Activated naive CD8-positive, alpha-beta T cell treated with anti-CD3 and anti-CD28 coated beads, Interleukin-2, amount 10 ng/mL, durations not matched to agents 7 days and 5 days (primary cell): ENCODE measurements at places on chromosomes 1 and 21. TPM values are rescaled to one million over a fixed set of nuclear protein-coding genes. Genes with fewer than 3 reads are reported as not detected.

The PODN gene
- total RNA-seq: not detected

- no peak overlapping the region for H3K4me3 ChIP-seq
- H3K36me3 ChIP-seq: no peaks in the 10 kb centered on the region
- no peaks in the 10 kb centered on the region for H3K27me3 ChIP-seq
- DNase-seq: no peak
Observed at GRCh38 chr1:49364676-49365075, 588.0 kb upstream of the BEND5 start.

DNA sequence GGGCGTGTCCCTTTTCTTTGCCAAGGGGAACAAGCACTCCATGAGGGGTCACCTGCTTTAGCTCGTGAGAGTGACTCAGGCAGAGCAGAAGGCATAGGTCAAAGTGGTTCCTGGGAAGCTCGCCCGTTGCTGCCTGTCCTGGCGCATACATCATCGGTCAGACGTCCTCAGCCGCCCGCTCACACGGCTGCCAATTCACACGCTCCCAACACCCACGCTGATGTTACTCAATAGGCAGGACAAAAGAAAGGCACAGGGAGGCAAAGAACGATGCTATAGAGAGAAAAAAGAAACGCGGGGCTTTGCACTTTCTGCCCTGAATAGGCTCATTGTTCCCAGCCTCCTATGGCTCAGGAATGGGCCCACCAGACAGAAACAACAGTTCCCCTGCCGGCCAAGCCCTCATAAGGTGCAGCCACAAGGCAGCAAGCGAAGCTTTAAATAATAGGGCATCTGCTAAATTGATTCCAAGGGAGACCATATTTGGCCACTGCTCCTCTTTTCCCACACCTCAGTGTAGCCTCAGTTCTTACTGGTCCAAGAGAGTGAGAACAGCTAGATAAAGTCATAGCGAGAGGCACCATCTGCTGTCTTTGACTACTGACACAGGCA, 38.7 kb downstream of the VTCN1 start:
- H3K36me3 ChIP-seq: no peaks in the 10 kb centered on the region
- no peak for DNase-seq
- H3K4me1 ChIP-seq: no peaks in the 10 kb centered on the region
- no peak overlapping the region for H3K27ac ChIP-seq
- peaks cover 2% of the 10 kb centered on the region for H3K27me3 ChIP-seq

DNA sequence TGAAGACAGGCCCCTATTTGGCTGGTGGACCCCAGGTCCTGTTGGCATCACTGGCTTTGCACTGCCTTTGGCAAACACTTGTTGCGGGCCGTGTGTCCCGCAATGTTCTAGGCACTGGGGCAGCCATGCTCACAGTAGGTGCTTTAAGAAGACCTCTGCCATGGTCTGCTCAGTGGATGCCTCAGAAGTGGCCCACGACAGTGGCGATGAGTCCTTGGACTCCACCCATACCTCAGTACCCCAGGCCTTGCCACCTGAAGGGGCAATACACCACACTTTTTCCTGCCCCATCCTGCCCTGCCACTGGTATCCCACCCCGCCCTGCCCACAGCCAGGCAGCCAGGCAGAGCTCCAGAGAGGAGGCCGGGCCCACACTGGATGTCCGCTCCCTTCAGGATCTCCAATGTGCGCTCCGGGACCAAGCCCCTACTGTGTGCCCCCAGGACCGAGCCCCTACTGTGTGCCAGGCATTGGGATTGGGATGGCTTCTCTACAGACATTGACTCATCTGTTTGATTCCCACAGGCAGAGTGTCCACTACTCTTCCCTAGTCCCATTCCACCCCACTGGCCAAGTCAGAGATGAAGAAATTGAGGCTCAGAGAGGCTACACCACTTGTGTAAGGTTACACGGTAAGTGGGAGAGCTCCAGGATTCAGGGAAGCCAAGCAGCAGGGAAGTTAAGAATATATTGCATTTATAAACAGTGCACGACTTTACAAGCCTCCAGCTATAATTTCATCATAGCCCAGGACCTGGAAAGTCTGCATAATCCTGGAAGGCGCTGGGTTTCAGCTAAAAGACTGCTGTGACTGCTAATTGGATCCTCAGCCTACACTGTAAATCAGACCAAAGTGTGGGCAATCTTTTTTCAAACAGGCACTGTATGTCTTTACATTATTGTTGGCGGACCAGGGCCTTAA, 101.6 kb downstream of the DMRTB1 start:
- no peaks in the 10 kb centered on the region for H3K36me3 ChIP-seq
- peaks cover 10% of the 10 kb centered on the region for H3K4me1 ChIP-seq
- DNase-seq: peak; percentile 19
- H3K4me3 ChIP-seq: no peak overlapping the region
